ENCODE measurements at places on chromosomes 6 and 20.

DNA sequence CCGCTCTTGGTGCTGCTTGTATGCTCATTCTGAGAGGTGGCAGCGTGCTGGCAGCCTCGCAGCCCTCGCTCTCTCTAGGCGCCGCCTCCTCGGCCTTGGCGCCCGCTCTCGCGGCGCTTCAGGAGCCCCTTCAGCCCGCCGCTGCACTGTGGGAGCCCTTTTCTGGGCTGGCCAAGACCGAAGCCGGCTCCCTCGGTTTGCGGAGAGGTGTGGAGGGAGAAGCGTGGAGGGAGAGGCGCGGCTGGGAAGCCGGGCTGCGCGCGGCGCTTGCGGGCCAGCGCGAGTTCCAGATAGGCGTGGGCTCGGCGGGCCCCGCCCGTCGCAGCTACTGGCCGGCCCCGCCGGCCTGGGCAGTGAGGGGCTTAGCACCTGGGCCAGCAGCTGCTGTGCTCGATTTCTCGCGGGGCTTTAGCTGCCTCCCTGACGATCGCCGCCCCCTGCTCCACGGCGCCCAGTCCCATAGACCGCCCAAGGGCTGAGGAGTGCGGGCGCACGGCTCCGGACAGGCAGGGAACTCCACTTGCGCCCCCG, 19.5 kb upstream of the FAM8A1 start:
- DNase-seq, result peak; percentile 69

- DNase-seq, result no peak
These were observed 62.1 kb downstream of the NOL4L start for GRCh38 chr20:32522776-32523612.

- no peak for DNase-seq
These were observed 63.3 kb upstream of the PTGIS start for GRCh38 chr20:49631061-49631716.

GRCh38 chr6:70336996-70337742, 34.3 kb upstream of the COL9A1 start:
- no peak for DNase-seq

DNA sequence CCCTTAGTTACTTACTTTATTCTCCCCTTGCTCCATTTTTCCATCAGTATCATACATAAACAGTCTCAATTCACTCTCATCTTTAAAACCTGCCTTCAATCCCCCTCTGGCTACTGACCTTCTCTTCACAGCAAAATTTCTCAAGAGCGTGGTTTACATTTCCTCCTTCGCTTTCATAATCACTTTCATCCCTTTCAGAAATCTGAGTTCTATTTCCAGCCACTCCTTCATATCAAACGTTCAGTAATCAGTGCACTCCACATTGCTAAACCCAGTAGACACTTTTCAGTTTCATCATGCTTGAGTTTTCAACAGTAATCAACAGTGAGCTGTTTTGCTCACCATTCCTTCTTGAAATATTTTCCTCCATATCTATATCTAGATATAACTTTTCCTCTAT, 176.7 kb upstream of the HSF2 start:
- no peak for DNase-seq

DNA sequence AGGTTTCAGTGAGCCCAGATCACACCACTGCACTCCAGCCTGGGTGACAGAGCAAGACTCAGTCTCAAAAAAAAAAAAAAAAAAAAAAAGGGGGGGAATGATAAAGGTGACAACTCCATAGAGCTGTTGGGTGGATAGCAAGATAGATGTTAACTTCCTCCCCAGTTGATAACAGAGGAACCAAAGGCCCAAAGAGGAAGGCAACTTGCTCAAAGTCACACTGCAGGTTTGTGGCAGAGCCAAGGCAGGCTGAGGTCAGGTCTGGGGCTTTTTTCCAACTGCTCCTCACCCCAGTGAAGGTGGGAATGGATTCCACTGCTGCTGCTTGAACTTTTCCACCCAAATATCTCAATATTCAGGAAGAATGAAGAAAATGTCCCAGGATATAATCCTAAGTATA, 26.7 kb downstream of the HCK start:
- DNase-seq, result no peak

GRCh38 chr6:30227763-30228487, 14.7 kb upstream of the TRIM26 start:
- DNase-seq, result no peak

GRCh38 chr20:50710492-50711063, 19.2 kb upstream of the RIPOR3 start:
- DNase-seq, result no peak

DNA sequence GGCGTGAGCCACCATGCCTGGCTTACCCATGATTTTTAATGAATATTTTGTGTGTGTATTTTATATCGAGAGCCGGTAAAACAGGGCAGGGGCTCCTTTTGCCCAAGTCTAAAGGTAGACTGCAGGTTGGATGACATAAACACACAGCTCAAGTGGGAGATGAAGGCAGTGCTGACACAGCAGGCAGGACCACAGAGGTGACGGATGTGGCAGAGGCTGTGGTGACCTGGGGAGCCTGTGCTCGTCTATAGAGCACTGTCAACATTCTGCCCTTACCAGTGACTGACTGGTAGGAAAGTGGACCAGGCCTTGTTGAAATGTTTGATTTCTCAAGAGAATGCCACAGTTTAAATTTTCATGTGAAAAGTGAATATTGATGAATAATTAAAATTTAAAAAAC, 137.5 kb downstream of the ZFP64 start:
- no peak for DNase-seq

DNA sequence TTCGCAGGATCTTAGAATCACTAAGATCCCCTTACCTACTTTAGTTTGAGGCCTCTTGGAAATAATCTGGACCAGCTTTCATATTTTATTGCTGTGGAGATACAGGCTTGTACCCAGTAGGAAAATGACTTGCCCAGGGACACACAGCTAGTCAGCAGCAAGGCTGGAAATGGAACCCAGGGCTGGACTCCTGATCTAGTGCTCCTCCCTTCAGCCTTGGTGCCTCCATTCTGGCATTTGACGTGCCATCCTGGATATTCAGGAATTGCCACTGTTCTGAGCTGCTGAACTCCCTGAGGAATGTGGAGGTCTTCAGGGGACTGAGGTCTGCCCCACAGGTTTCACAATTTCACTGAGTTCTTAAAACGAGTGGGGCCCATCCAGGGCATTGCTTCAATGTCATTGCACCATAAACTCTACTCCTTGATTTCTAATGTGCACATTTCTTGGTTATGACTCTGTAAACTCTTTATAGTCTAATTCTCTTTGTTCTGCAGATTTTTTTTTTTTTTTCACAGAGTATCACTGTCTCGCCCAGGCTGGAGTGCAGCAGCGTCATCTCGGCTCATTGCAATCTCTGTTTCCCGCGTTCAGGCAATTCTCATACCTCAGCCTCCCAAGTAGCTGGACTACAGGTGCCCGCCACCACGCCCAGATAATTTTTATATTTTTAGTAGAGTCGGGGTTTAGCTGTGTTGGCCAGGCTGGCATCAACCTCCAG, 26.7 kb upstream of the CDKN1A start:
- DNase-seq, result no peak

DNA sequence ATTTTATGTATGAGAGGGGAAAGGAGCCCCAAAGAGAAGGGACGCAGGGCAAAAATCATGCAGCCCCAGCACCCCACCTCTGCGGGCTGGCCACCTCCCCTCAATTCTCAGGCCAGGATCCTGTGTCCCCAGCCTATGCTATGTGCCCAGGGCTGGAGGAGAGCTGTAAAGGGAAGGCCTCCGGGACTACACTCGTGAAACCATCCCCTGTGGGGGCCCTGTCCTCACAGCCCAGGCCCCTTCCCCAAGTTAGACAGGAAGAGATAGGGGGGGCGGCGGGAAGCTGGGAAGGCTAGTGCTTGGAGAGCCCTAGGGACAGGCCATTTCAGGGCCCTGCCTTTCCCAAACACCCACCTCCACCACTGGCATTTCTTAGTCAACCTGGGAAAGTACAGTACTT, 1.4 kb upstream of the COL11A2 start:
- no peak for DNase-seq

GRCh38 chr20:58889798-58890517, 37.4 kb downstream of the GNAS start:
- no peak for DNase-seq

GRCh38 chr20:33521461-33521860, 31.6 kb downstream of the CBFA2T2 start:
- DNase-seq, result no peak

- no peak for DNase-seq
These were observed 577.5 kb downstream of the CD109 start for GRCh38 chr6:74273541-74273940.

Measured in G401 (cell line).